RPMI7951 (cell line): ENCODE measurements at places on chromosomes 1 and 21. TPM values are rescaled to one million over a fixed set of nuclear protein-coding genes. Genes with fewer than 3 reads are reported as not detected.

The KIF21B gene
- total RNA-seq: 0.60 and 0.68 TPM in 2 replicates

The SIK1 gene
- 1.7 and 2.8 TPM in 2 replicates for total RNA-seq

- no peak for DNase-seq
Measured at GRCh38 chr21:44740742-44741141, 29.4 kb upstream of the TSPEAR start.

GRCh38 chr1:107626073-107626796, 338.7 kb downstream of the VAV3 start:
- DNase-seq: no peak

The FUBP1 gene
- 72.6 and 80.1 TPM in 2 replicates for total RNA-seq

- DNase-seq: no peak
Measured at GRCh38 chr1:195278644-195279043, 1329.6 kb downstream of the KCNT2 start.

DNA sequence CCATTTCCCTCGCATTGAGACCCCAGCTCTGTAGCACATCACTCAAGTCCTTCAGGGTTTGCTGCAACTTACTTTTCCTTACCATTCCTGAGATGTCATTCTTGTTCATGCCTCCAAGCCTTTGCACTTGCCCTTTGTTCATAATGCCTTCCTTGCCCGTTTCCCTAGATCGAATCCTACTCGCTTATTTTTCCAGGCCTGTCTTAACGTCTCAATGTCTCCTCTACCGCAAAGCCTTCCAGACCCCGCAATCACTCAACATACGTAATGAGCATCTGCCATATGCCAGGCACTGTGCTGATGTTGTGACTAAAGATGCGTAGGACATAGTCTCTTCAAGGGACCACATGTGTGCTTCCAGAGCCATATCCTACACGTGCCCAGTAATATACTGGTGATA, 31.1 kb upstream of the CNIH3 start:
- DNase-seq: no peak

The CRYZ gene
- 131 and 168 TPM in 2 replicates for total RNA-seq

The ZYG11B gene
- total RNA-seq: 23.6 and 27.5 TPM in 2 replicates

DNA sequence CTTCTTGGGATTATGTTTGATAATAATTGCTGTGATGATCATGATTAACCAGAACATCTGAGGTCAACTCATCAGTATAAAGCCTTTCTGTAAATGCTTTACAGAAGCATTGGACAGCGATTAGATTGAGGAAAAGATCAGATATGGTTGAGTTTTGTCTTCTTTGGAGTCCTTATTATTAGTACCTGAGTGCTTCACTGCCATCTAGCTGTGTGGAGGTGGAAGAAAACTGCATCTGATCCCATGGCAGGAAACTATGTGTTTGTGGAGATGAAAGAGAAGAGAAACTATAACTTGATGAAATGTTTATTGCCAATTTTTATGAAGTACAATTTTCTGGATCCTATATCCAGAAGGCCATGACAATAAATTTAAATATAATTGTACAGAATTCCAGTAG, 11.4 kb downstream of the FLG2 start:
- DNase-seq: peak; percentile 11
